NCI-H1105 (cell line): ENCODE measurements at places on chromosomes 1 and 21.

DNA sequence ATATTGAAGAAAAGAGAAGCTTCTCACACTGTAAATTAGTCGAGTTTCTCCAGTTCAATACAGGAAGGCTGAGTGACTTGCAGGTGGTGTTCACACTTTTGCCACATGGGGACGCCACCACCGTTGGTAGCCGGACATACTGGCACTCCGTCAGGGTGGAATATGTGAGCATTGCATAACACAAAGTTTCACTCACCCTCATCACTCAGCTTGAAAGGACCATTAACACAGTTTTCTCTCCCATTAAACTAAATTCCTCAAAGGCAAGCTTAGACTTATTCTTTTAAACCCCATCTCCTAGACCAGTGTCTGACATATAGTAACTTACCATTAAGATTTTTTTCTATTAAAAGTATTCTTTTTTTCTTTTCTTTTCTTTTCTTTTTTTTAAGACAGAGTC, 105.3 kb upstream of the SERBP1 start:
- no peak for DNase-seq

- DNase-seq = no peak
Measured at GRCh38 chr1:27004471-27005165, 8.0 kb downstream of the TENT5B start.

- no peak for DNase-seq
Measured at GRCh38 chr21:46664316-46664995, 29.0 kb downstream of the PRMT2 start.

- DNase-seq = no peak
Measured at GRCh38 chr1:54263601-54264226, 63.7 kb downstream of the MRPL37 start.

DNA sequence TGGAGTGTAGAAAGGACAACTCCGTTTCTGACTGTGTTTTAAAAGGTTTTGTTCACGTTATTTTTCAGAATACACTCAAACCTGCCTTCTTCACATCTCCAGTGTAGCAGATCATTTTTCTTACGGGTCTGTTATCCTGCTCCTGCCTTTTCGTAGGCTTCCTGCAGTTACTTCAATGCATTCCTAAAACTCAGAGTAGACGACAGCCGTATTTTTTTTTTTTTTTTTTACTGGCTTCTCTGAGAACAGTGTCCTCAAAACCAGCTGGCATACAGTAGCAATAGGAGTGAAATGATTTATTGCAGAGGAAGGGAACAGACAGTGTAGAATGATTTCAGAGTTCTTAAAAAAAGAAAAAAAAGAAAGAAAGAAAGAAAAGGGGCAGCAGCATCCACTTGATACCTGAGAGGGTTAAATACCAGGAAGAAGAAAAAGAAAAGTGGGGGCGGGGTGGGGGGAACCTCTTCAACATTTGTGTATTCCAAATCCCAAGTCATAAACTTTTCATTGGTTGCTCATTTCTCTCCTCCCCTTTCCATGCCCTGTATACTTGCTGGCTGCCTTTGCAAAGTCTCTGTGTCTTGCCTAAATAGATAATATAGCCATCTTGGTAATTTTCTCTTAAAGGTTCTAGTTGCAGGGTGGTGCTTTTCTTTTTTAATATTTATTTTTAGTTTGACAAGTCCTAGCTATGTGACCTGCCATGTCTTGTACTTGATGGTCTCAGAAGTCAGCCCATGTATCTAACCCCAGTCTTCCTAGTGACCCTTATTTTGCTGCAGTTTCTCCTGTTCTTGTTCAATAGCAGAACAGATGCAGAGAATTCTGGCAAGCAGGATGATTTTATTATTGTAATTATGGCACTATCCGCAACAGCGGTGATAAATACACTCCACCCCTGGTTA, 2.8 kb downstream of the TGFB2 start:
- DNase-seq = peak; percentile 17

GRCh38 chr1:46569116-46569515, 17.7 kb upstream of the KNCN start:
- DNase-seq = no peak

- no peak for DNase-seq
Measured at GRCh38 chr1:8816264-8816663, 1.2 kb downstream of the RERE start.

DNA sequence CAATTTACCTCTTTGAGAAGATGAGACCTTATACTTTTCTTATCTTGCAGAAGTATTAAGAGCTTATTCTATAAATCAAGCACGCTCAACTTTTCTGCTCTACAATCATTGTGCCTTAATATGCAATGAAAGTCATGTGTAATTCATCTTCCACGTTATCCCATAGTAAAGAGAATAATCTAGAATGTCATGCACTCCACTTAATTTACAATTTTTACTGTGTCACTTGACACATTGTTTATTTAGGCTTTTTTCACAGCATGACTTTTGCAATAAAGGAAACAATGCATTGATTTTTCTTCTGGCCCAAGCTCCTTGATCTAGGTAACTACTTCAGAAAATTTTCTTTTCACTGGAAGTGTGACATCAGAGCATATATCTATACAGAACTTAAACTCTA, 290.9 kb downstream of the HHIPL2 start:
- no peak for DNase-seq

GRCh38 chr1:914891-915280, 8.8 kb upstream of the SAMD11 start:
- no peak for DNase-seq

DNA sequence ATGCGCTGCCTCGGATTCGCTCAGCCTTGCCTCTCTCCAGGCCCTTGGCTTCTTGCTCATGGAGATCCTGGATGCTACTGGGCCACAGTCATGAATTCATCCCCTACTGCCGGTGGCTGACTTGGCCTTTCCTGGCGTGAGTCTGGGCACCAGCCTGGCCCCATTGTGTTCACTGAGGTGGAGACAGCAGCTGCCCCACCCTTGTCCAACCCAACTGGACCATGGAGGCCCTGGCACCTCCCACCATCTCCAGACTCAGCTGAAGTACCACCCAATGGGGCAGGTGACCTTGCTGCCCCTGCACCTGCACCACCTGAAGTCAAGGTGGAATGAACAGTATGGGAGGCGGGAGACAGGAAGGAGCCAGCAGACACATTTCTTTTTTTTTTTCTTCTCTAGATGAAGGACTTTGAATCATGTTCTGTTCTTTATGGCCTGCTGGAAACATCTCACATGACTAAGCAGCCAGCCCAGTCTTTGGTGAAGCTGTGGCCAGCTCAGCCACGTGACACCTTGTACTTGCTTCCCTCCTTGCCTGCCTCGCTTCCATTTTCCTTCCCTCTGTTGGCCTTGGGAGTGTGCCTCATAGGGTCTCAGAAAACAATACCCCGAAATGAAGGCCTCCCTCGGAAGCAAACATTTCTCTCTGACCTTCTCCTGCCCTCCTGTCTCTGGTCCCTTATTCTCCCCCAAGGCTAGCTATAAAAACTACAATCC, 3.8 kb upstream of the SLC30A2 start:
- no peak for DNase-seq

DNA sequence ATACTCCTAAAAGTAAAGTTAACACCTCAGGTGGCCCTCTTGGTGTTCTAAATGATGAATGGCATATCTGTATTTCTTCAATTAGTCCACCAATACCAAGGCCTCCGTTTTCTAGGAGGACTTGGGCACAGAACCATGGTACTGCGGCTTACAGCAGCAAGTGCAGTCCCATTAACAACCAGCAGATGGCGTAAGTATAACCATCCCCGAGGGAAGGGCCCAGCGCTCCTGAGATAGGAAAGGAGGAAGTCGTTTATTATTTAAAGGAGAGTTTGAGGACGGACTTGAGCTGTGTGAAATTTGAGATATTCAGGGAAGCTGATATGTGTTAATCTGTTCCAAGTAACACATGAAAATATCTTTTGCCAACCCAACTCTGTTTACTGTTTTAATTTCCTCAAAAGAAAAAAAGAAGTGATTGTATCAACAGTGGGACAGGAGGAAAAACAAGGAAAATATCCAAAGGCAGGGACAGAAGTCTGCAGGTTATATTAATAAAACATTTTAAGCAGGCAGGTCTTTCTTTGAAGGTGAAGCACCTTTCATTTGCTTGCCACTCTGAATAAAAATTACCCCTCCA, 37.7 kb upstream of the KCNJ15 start:
- peak; percentile 56 for DNase-seq

GRCh38 chr1:70675737-70676156, 264.7 kb downstream of the CTH start:
- DNase-seq = no peak

- no peak for DNase-seq
Measured at GRCh38 chr21:32378956-32379355, 13.9 kb downstream of the URB1 start.
